SK-N-SH treated with all-trans-retinoic acid at 6 μM for 48 hours (cell line): ENCODE measurements at places on chromosomes 12 and 14.

GRCh38 chr12:41436076-41436475 is 248.0 kb downstream of the PDZRN4 start:
- ATAC-seq, result no peak

GRCh38 chr14:52012635-52013034 is 23.3 kb downstream of the RTRAF start:
- no peak for ATAC-seq

DNA sequence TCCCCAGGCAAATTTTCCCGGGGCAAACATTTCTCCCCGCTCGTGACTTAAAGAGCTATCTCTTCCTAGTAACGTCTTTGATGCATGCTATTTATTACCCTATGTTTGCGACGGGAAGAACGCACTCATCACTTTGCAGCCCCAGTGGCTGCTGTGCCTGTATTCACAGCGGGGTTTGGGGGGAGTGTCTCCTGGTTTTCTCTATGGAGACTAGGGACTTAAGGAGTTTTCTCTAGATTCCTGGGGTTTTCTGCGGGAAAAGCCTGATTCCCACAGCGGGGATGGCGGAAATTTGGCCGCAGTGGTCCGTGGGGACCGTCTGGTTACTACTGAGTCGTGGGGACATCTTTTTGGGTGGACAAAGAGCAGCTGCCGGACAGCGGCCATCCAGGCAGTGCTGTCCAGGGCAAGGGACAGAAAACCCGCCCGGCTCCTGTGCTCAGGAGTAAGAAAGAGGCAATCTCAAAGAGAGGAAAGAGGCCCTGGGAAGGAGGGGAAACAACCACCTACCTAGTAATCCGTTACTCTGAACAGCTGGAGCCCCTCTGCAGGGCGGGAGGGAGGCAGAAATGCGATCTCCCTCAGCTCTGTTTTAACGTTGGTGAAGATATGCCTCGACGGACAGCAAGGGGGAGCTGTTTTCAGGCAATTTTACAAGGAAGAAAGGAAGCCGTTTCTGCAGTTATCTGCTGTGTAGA is 771 bp upstream of the AVPR1A start:
- ATAC-seq, result peak; percentile 96

DNA sequence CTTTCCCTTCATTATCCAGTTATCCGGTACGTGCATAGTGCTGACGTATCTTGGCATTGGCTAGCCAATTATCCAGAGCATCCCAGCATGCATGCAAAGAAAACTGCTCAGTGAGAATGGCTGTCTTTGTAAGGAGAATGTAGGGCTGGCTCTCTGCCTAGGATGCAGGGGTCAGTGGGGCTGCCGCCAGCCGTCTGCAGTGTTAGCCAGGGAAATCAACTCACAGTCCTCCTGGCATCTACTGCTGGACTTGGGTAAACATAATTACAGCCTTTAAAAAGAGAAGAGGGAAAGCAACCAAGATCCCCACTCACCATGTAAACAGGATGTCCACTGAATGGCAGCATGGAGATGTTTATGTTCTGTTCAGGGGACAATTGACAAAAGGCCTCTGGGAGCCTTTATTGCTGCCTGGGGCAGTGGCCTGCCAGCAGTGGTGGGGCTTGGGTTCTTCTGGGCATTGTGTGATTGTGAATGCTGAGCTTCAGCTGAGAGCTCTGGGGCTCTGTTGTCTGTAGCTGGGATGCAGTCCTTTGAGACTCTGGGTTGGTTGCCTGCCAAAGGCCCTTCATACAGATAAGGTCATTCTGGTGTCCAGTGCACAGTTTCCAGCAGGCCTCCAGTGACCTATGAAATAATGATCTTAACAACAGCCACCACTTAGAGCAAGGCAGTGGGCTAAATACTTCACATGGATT is 121.8 kb downstream of the TBC1D30 start:
- peak; percentile 56; the same call in 1 of the 3 replicates for ATAC-seq

DNA sequence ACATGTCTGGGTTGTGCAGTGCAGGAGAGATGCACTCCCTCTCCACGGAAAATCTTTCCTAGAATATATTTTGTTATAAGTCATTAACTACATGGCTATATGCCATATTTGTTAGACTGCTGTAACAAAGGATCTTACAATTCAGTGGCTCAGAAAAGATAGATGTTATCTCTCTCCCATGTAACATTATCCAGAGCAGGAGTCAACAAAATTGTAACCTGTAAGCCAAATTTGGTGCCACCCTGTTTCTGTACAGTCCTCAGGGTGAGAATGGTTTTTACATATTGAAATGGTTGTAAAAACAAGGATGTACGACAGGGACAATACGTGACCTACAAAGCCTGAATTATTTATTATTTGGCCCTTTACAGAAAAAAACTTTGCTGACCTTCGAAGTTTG is 155.5 kb downstream of the KIF21A start:
- ATAC-seq, result no peak; the same call in 2 of the 3 replicates

- no peak for ATAC-seq
These were observed 150.4 kb downstream of the CALM1 start for GRCh38 chr14:90547250-90547649.

GRCh38 chr14:89359477-89360222 is 57.4 kb downstream of the FOXN3 start:
- peak; percentile 20; the same call in 1 of the 3 replicates for ATAC-seq

DNA sequence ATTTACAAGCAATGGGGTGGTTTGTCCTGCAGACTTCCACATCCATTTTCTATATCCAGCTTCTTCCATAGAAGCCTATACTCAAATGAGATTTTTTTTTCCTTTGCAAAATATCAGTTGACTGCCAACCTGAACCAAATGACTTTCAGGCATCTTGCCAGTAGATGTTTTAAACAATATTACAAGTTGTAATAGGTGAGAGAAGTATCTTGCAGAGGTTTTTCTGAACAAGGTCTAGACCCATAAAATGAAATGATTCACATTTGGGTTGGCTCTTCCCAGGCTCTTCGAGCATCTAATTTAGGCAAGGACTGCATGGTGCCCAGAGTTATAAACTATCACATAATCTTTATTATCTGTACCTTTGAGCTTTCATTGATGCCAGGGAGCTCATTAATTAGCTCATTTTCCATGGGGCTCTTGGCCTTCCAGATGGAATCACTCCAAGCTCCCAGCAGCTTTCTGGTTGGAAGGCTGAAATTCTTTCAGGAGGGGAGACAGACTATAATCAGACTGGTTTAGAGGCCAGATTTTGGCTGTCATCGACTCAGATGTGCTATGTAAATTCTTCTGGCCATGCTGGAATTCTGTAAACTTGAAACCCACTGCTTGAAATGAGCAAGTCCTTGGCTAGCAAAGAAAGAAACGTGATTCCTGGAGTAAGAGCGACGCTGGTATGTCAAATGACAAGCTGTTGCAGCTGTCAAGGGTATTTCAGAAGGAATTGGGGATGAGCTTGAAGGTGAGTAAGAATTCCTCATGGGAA is 32.2 kb upstream of the DICER1 start:
- no peak for ATAC-seq

DNA sequence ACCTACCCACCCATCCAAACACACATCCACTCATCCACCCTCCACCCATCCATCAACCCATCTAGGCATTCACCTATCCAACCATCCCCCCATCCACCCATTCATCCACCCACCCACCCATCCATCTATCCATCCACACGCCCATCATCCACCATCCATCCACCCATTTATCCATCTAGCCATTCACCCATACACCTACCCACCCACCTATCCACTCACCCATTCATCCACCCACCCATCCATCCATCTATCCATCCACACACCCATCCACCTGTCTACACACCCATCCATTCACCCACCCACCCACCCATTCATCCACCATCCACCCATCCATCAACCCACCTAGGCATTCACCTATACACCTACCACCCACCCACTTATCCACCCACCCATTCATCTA is 72.6 kb upstream of the GALNT9 start:
- ATAC-seq, result no peak

DNA sequence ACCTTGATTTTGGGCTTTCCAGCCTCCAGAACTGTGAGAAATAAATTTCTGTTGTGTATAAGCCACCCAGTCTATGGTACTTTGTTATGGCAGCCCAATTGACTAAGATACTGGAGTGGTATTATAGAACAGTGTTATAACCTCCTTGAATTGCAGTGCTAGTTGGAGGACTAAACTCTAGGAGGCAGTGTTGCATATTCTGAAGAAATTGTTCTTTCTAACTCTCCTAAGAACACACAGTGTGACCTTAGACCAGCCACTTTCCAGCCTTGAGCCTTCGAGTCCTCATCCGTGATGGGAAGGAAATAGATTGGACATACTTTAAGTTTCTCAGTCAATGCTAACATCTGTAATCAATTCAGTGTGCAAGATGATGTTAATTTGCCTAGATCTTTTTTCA is 22.4 kb upstream of the LRRC10 start:
- ATAC-seq, result 0 out of 3 replicates have a peak, but pooled peaks have one; percentile 20

- ATAC-seq, result no peak
These were observed 23.4 kb downstream of the CACNA1C start for GRCh38 chr12:2076196-2076570.

- no peak; the same call in 2 of the 3 replicates for ATAC-seq
These were observed 42.7 kb downstream of the AEBP2 start for GRCh38 chr12:19482036-19482435.

GRCh38 chr12:69149270-69149669 is 90.1 kb upstream of the CPSF6 start:
- ATAC-seq, result no peak

- no peak for ATAC-seq
These were observed 70.3 kb upstream of the STXBP6 start for GRCh38 chr14:25120261-25120660.
